ENCODE measurements at places on chromosomes 11 and 22. TPM values are rescaled to one million over a fixed set of nuclear protein-coding genes. Genes with fewer than 3 reads are reported as not detected.

ZNF215 gene
- 0.33 TPM for total RNA-seq

KIRREL3 gene
- not detected for total RNA-seq

KRTAP5-11 gene
- total RNA-seq, result not detected

A4GALT gene
- total RNA-seq, result 51.3 TPM

KCNQ1OT1 gene
- total RNA-seq, result 0.54 TPM

TMPRSS4 gene
- not detected for total RNA-seq

SAA4 gene
- not detected for total RNA-seq

OTOG gene
- total RNA-seq, result not detected
